ENCODE measurements at places on chromosomes 5 and 9. TPM values are rescaled to one million over a fixed set of nuclear protein-coding genes. Genes with fewer than 3 reads are reported as not detected.

ROR2 gene
- 2.9 TPM for total RNA-seq

NR5A1 gene
- not detected for total RNA-seq

BASP1 gene
- total RNA-seq, result 320 TPM

PDE6A gene
- total RNA-seq, result 0.08 TPM

SQSTM1 gene
- total RNA-seq, result 2,161 TPM

Data from A549 treated with CpdA at 1 μM for 4 hours (cell line).